Ascending aorta (tissue), 2 donors: ENCODE measurements at places on chromosomes 5 and 9. TPM values are rescaled to one million over a fixed set of nuclear protein-coding genes. Genes with fewer than 3 reads are reported as not detected.
A peak's percentile ranks its signal among the peaks of the same experiment; 100 is the strongest.

Gene FABP6
- not detected for total RNA-seq

Gene CTXN3
- total RNA-seq = not detected

Gene ADAMTS12
- 1.4 TPM for total RNA-seq

Gene FSTL4
- 0.11 TPM for total RNA-seq

Gene ACTBL2
- not detected for total RNA-seq

Gene LPCAT1
- 86.2 TPM for total RNA-seq

Gene ECM2
- total RNA-seq = 20.1 TPM

DNA sequence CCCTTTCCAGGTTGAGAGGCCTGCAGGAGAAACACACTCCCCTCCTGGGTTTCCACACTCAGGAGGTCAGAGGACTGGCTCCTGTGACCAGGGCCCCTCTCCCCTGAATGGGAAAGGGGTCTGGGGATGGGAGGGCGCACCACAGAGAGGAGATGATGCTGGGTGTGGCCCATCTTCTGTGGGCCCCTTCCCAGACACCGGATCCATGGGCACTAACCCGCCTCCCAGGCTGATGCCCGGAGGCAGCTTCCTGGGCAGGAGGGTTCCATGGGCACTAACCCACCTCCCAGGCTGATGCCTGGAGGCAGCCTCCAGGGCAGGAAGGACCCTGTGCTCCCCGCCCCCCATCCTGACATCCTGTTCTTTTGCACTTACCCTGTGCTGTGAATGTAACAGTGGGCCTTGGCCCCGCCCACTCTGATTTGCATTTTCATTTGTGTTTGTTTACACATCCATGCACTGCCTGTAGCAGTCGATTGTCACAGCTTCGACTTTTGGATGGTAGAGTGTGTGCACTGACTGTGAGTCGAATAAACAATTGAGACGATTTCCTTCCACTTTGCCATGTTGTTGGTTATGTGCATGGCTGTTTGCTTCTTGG lies 9.3 kb upstream of the DOLPP1 start:
- no peak for DNase-seq
- H3K4me1 ChIP-seq = no peaks in the 10 kb centered on the region
- H3K27ac ChIP-seq = no peak overlapping the region
- no peaks in the 10 kb centered on the region for H3K27me3 ChIP-seq

GRCh38 chr5:170046241-170046640 lies 59.5 kb upstream of the FOXI1 start:
- no peak overlapping the region for H3K27ac ChIP-seq
- DNase-seq = no peak
- H3K4me3 ChIP-seq = no peak overlapping the region

DNA sequence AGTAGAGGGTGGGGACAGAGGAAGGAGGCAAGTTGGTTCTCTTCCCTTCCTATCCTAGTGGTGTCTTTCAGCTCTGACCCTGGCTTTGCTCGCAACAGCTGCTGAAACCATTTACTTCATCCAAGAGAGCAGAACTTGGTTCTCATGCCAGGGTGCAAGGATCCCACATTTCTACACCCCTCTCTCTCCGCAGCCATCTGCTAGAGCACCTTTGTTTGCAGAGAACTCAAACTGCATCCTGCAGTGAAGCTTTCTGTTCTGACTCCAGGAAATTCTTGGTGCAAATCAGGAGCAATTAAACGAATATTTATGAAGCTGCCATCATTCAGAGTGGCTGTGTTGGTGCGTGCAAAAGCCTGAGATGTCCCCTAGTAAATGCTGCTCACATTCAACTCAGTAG lies 31.9 kb downstream of the NEUROG1 start:
- H3K36me3 ChIP-seq = no peaks in the 10 kb centered on the region
- no peaks in the 10 kb centered on the region for H3K4me1 ChIP-seq
- DNase-seq = no peak
- no peak overlapping the region for H3K27ac ChIP-seq

DNA sequence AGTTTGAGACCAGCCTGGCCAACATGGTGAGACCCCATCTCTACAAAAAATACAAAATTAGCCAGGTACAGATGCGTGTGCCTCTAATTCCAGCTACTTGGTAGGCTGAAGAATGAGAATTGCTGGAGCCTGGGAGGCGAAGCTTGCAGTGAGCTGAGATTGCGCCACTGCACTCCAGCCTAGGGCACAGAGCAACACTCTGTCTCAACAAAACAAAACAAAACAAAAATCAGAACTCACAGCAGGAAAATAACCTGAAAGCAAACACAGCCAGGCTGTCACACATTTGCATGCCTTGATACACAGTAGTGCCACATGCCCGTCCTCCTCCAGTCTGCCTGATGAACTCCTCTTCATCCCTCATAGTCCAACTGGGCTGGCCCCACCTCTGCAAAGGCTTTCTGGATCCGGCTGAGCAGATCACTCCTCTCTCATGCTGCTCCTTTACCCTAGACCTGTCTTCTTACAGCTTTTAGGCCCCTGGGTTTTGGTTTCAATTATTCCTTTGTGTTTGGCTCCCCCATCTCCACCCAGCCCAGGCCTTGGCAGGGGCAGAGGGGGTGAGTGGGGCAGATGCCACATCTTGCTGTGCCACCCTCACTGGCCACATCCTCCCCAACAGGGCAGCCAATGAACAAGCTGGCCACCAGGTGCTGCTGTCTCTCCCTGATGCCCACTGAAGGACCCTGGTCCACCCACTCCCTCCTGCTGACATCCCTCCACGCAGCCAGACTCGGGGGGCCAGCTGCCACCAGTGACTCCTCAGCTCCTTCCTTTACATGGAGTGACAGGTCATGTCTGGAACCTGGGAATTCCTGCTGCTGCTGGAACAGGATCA lies 62.0 kb upstream of the GGTA1 start:
- H3K27ac ChIP-seq = no peak overlapping the region
- H3K4me1 ChIP-seq = peaks cover 17% of the 10 kb centered on the region
- no peak overlapping the region for H3K4me3 ChIP-seq
- H3K36me3 ChIP-seq = no peaks in the 10 kb centered on the region
- DNase-seq = no peak
- no peaks in the 10 kb centered on the region for H3K27me3 ChIP-seq

- H3K27me3 ChIP-seq = no peaks in the 10 kb centered on the region
- no peak overlapping the region for H3K27ac ChIP-seq
- H3K36me3 ChIP-seq = no peaks in the 10 kb centered on the region
Observed at GRCh38 chr5:168348084-168348414, 56.6 kb downstream of the WWC1 start.

GRCh38 chr9:116137581-116137980 lies 16.0 kb upstream of the PAPPA start:
- no peak for DNase-seq
- no peaks in the 10 kb centered on the region for H3K4me1 ChIP-seq
- no peak overlapping the region for H3K4me3 ChIP-seq
- H3K36me3 ChIP-seq = no peaks in the 10 kb centered on the region
- no peaks in the 10 kb centered on the region for H3K27me3 ChIP-seq
- H3K27ac ChIP-seq = no peak overlapping the region

GRCh38 chr9:79799691-79800335 lies 228.0 kb downstream of the TLE4 start:
- no peaks in the 10 kb centered on the region for H3K4me1 ChIP-seq
- no peaks in the 10 kb centered on the region for H3K36me3 ChIP-seq
- H3K4me3 ChIP-seq = no peak overlapping the region
- no peak overlapping the region for H3K27ac ChIP-seq
- no peaks in the 10 kb centered on the region for H3K27me3 ChIP-seq
- DNase-seq = no peak

DNA sequence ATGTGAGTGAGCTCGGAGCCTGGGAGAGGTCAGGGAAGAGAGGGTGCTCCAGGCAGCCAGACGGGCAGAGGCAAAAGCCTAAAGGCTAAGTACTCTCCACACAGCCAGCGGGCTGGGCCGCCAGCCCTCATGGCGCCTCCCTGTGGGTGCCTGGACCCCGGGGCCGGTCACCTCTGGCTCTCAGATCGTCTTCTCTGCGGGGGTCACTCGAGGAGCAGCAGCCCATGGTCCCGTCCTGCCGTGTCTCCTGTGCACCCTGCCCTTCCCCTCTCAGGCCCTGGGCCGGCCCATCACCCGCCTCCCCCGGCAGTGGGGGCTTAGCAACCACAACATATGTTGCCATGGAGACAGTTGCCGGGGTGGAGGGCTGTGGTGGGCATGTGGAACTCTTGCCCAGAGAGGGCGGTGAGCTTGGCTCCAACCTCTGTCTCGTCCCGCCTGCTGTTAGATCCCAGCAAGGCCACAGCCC lies 4.2 kb downstream of the AK1 start:
- no peaks in the 10 kb centered on the region for H3K27me3 ChIP-seq
- DNase-seq = no peak
- H3K27ac ChIP-seq = peak overlapping the region; percentile 76
- H3K4me1 ChIP-seq = peaks cover 43% of the 10 kb centered on the region
- H3K4me3 ChIP-seq = no peak overlapping the region

- H3K27me3 ChIP-seq = no peaks in the 10 kb centered on the region
- H3K4me1 ChIP-seq = no peaks in the 10 kb centered on the region
- no peak overlapping the region for H3K4me3 ChIP-seq
Observed at GRCh38 chr5:165448753-165449152, 1943.3 kb downstream of the MAT2B start.

- H3K36me3 ChIP-seq = no peaks in the 10 kb centered on the region
- H3K27ac ChIP-seq = no peak overlapping the region
- H3K4me1 ChIP-seq = no peaks in the 10 kb centered on the region
- H3K4me3 ChIP-seq = no peak overlapping the region
- no peaks in the 10 kb centered on the region for H3K27me3 ChIP-seq
Observed at GRCh38 chr5:169390265-169390664, 89.3 kb upstream of the SLIT3 start.

DNA sequence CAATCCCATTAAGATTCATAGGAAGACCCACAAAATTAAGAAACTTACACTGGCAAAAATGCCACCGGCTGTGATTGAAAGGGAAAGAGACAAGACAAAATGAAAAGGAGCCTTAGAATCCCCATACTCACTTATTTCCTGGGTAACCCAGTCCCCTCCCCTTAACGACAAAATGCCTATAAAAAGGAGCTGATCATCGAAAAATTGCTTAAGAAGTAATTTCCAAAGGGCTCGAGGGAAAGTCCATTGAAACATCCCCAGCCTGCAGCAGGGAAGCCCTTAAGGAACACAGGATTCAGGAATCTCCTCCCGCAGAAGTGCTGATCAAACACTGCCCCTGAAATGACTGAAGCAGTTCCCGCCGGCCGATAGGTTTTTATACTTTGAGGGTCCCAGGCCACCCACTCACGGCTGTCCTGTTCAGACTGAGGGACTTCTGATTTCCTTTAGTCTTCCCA lies 677 bp upstream of the ZNF79 start:
- H3K4me1 ChIP-seq = peaks cover 28% of the 10 kb centered on the region
- H3K27me3 ChIP-seq = no peaks in the 10 kb centered on the region
- H3K27ac ChIP-seq = peak overlapping the region; percentile 79
- H3K36me3 ChIP-seq = peaks cover 7% of the 10 kb centered on the region
- H3K4me3 ChIP-seq = peak overlapping the region; percentile 86

DNA sequence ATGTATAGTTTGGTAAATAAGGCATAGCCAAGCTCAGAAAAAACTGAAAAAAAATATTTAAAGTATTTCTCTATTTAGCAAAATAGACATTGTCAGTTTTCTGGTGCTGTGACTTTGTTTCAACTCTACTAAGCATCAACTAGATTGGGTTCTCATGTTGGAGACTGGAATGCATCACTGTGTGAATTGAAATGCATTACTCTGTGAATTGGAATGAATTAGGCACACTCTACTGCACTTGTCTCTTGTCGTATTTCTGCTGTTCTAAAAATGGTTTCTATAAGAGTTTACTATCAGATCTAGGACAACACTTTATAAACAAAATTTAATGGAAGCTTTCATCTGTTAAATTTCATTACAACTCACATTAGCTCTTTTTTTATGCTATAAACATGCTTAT lies 1772.2 kb downstream of the MAT2B start:
- H3K4me1 ChIP-seq = no peaks in the 10 kb centered on the region
- DNase-seq = no peak
- H3K36me3 ChIP-seq = no peaks in the 10 kb centered on the region
- no peak overlapping the region for H3K27ac ChIP-seq
- no peaks in the 10 kb centered on the region for H3K27me3 ChIP-seq

DNA sequence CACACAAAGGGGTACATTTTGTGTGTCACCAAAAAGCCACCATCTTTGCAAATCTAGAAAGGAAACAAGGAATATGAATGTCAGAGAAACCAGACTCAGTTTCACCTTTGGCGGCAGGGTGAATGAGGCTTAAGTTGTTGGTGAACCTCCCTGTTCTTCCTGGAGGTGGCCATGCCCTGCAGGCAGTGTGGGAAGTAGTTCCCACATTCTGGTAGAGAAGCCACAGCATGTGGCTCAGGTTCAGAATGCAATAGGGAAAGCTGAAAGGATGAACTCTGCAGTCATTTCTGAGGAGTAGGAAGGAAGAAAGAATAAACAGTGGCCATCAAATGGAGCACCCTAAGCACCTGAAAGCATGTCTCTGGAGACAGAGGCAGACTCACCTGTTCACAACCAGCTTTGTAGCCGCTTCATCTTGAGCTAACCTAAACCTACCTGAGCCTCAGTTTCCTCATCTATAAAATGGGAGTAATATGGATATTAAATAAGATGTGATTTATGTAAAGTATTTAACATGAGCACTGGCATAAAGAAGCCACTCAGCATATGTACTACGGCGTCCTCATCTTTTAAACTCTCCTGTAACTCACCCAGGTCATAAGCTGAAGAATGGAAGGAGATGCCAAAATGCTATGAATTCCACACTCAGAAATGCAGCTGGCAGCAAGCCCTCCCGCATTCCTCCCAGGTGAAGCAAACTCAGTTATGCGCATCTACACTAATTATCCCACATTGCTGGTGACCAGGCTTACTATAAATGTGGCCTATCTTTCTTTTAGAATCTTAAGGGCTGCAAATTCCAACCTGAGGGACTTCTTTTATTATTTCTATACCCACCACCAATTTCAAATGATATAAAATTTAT lies 86.0 kb downstream of the ZNF608 start:
- no peak for DNase-seq
- H3K27ac ChIP-seq = no peak overlapping the region
- H3K4me3 ChIP-seq = no peak overlapping the region
- H3K4me1 ChIP-seq = peaks cover 19% of the 10 kb centered on the region
- H3K36me3 ChIP-seq = no peaks in the 10 kb centered on the region

GRCh38 chr5:177601126-177601525 lies 1.2 kb downstream of the B4GALT7 start:
- no peak overlapping the region for H3K27ac ChIP-seq
- H3K36me3 ChIP-seq = peaks cover 6% of the 10 kb centered on the region
- DNase-seq = no peak
- peak overlapping the region; percentile 97 for H3K4me3 ChIP-seq
- peaks cover 8% of the 10 kb centered on the region for H3K4me1 ChIP-seq
- no peaks in the 10 kb centered on the region for H3K27me3 ChIP-seq

DNA sequence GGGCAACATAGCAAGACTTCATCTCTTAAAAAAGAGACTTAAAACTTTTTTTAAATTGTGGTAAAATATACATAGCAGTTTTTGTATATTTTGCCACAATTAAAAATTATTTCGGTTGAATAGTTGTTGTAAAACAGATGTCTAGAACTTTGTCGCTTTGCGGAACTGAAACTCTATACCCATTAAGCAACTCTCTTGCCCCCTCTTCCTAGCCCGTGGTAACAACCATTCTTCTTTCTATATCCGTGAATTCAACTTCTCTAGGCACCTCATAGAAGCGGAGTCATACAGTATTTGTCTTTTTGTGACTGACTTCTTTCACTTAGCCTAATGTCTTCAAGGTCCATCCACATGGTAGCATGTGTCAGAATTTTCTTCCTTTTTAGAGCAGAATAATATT lies 43.3 kb downstream of the SPARC start:
- H3K36me3 ChIP-seq = no peaks in the 10 kb centered on the region
- no peak overlapping the region for H3K4me3 ChIP-seq
- no peaks in the 10 kb centered on the region for H3K4me1 ChIP-seq
- H3K27ac ChIP-seq = no peak overlapping the region

GRCh38 chr5:139064613-139065012 lies 133.6 kb downstream of the SIL1 start:
- no peaks in the 10 kb centered on the region for H3K36me3 ChIP-seq
- H3K27ac ChIP-seq = no peak overlapping the region
- DNase-seq = no peak
